ENCODE measurements at places on chromosomes 7 and 10.

DNA sequence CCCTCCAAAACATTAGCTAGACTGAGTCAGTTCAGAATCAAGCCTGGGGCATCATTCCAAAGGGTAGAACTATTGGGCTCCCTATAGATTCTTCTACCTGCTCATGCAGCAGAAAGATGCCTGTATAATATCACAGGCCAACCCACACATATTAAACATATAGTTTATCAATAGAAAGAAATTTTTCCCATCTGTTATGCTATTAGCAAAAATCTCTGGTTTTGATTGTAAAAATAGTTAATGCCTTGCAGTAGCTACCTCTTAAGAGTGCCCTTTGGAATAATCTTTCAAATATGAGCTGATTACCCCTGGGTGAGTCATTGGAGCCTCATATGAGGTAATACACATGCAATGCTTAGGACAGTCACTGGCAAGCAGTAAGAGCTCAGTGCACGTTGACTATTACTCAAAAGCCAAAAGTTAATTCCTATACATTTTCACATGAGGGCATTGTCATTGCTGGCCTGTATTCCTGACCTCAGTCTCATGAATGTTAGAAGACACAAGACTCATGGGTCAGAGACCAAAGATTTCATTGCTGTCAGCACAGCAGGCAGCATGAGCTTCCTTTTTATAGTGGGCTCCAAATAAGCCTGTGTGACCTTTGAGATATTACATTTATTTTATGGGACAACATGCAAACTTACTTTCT is 180.0 kb downstream of the FGFR2 start:
- no peak for DNase-seq

- DNase-seq, result no peak
Measured at GRCh38 chr10:88793712-88794299, 8.7 kb upstream of the LIPM start.

GRCh38 chr10:34791947-34792346 is 23.1 kb downstream of the PARD3 start:
- no peak for DNase-seq

DNA sequence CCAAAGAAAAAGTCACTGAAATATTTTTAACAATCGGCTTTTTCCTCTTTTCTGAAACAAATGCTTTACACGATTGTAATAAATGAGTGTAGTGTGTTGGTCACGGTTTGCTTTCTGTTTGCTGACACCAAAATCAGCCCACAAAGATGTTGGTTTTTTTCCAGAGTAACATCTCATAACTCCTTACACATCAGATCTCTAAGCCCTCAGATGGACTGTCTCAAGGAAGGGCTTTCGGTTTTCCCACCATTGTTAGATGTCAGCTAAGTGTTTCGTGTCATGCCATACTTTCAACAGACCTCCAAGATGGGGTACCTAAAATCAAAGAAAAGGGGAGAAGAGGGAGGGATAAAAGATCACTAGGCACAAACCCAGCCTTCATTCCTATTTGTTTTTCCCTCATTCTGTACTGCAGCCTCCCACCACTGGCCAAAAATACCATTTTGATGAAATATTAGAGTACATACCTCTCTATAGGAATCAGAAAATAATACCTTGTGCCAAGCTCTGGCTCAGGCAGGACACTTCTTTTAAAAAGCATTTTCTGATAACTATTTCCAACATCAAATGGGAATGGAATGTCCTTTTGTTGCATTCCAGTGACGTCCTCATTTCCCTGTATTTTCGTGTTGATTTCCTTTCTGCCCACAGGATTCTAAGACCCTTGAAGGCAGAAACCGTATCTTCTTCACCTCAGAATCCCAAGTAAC is 159.1 kb downstream of the DGKI start:
- no peak for DNase-seq

- DNase-seq, result no peak
Measured at GRCh38 chr10:125003146-125003900, 61.4 kb downstream of the ZRANB1 start.

DNA sequence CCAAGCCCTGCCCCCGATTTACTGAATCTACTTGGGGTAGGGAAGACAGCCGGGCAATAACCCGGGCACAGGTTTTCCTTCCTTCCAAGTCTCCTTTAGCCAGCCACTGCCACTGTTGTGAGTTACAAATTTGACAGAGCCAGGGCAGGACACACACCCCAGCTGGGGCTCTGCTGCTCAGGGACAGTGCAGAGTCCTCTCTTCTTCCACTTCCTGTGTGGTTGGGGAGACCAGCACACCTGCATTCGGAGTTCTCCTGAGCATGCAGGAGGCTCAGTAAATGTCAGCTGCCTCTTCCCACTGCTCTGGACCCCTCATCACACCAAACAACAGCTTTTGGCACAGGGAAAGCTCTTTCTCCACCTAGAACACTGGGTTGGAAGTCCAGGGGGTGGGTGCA is 21.3 kb downstream of the CHST15 start:
- no peak for DNase-seq

GRCh38 chr10:125392154-125392553 is 231.8 kb upstream of the CTBP2 start:
- DNase-seq, result no peak

- no peak for DNase-seq
Measured at GRCh38 chr10:98474628-98475027, 27.9 kb upstream of the HPS1 start.

- DNase-seq, result no peak
Measured at GRCh38 chr7:149229526-149229925, 9.9 kb upstream of the ZNF212 start.

DNA sequence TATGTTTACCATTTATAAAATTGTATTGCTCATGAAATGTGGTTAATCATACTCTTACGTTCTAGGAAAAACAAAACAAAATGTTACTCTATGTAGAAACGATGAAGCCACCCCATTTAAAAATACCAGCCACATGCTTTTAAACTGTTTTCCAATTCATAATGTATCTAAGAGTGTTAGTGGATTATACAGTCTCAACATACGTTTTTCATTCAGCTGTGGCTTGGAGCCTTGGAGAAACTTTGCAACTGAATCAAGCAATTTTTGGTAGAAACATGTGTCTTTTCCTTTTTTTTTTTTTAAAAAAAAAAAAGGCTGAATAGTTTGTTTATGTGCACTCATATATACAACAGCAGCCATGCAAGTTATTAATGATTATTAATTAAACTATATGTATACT is 378.0 kb upstream of the SEMA3D start:
- no peak for DNase-seq

DNA sequence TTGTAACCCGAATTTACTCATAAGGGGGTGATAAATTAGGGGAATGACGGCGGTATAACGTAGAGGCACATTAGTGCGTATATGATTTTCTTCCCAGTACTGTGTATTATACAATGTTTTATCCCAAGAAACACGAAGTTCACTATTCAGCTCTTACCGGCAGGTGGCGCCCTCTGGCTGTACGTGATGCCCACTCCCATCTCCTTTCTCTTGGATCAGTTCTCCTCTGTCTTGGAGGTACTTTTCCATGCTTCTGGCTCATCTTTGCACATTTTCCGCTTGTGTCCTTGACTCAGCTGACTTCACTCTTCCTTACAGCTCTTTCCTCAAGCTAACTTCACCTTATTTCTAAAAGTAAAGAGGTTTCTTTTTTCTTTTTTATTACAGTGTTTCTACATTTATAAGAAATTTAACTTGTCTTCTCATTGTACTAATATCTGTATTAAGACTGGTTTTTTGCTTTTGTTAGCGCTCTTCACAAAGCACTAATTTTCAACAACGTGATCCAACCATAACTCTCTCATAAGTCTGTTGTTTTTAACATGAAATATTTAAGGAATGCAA is 21.3 kb downstream of the TMEM176B start:
- peak; percentile 86 for DNase-seq
